ENCODE measurements at places on chromosomes 2 and 18.

GRCh38 chr2:86392873-86393518, 48.2 kb upstream of the KDM3A start:
- no peak for DNase-seq

DNA sequence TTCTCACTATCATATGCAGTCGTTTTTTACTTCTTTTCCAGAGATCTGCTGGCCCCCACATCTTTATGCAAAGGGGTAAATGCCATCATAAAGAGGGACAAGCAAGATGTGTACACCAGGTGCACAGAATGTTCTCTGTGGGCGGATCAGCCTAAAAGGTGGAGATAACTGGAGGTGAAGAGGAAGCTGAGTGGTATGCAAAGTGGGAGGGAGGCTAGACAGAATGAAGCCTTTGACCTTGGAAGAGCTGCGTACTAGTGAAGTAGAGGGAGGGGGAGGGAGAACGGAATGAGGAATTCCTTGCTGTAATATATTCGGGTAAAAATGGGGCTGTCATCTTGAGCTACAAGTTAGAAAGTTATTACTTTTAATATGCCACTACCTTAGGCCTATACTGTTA, 287.5 kb upstream of the VRK2 start:
- DNase-seq: no peak

GRCh38 chr2:189581354-189582139, 961 bp upstream of the SLC40A1 start:
- DNase-seq: no peak

- no peak for DNase-seq
These were observed 265.6 kb downstream of the ANAPC1 start for GRCh38 chr2:111618226-111618977.

DNA sequence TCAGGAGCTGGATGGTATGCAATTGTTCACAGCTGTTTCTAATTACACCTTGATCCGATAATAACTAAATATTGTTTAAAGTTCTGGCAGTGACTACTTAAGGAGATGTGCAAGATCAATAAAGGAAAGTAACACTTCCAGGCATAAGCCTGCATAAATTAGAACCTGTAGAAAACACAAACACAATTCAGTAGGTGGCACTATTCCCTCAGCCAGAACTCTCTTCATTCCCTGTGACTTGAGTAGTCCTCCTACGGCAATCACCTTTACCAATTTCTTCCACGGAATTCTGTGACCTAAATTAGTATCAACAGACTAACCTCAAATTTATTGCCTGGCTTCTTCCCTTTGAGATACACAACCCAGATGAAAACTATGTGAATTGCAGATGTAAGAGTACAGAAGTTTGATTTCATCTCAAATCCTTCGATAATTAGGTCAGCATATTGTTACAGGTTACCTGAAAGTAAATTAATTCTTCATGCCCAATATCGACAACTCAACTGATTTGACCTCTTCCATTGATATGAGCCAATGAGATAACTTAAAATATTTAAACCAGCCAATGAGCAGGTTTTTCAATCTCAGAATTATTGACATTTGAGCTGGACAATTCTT, 137.8 kb downstream of the PID1 start:
- peak; percentile 1 for DNase-seq

DNA sequence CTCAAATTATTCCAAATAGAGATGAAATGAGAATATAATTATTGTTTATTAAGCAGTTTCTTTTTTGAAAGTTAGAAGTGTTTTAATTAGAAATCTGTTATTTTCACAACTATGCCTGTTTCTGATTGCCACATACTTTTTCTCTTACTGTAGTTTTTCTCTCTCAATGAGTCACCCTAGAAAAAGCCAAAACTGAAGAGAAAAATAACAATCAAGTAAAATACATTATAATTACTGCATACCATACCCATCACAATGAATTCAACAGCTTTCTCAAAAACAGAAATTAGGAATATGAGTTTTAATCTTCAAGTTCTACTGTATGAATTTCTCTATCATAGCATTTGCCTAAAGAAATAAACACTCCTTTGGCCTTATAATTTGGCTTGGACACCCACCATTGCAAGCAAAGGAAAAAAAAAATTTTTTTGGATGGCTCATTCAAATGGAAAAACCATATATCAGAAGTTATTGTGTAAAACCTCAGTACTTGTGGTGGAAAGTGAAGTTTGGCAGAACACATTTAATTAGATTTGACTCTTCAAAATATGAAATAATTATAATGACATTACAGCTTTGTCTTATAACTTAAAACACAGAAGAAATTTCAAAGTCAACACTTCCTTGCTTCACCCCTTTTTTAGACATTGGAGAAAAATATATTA, 138.5 kb downstream of the DYM start:
- no peak for DNase-seq

DNA sequence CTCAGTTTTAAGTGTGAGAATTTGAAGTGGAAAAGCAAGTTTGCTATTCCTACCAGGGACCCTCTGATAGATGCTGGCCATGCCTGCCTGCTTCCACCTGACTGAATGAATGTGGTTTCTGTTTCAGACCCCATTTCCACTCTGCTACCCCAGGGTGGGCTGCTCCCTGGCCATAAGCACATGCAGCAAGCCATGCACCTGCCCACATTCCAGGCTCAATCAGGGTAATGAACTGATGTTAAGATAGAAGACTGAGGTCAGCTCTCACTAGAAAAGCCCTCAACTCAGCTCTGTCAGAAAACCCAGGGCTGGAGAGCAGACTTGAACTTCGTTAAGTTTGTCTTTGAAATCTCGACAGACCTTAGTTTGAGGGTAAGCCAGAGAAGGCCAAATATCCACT, 333.9 kb downstream of the CYRIA start:
- DNase-seq: no peak

- DNase-seq: peak; percentile 5
These were observed 119.6 kb upstream of the SLC38A11 start for GRCh38 chr2:165074884-165075283.

- DNase-seq: no peak
These were observed 3.7 kb downstream of the ZFP36L2 start for GRCh38 chr2:43222475-43223309.

GRCh38 chr2:1610096-1610485, 134.2 kb downstream of the PXDN start:
- DNase-seq: no peak

- DNase-seq: no peak
These were observed 44.5 kb upstream of the FOSL2 start for GRCh38 chr2:28348149-28348567.

- DNase-seq: no peak
These were observed 196.6 kb upstream of the SALL3 start for GRCh38 chr18:78782951-78783563.

DNA sequence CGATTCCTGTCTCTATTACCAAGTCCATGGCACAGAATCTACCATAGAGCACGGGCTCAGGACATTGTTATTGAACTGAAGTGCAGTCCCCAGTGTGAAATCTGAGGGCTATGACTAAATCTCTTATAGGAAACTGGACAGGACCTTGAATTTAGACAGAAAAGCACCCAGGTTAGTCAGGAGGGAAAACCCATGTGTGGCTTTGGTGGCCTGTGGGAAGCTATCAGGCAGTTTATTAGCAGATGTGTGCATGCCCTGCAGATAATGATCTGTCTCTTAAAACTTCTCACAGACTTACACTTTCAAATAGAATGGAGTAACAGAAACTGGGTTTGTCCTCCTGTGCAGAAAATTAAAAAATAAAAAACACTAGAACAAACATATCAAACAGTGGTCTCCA, 610.0 kb upstream of the RAB6C start:
- DNase-seq: no peak

- no peak for DNase-seq
These were observed 41.3 kb downstream of the TTC39C start for GRCh38 chr18:24055878-24056277.

- no peak for DNase-seq
These were observed 44.3 kb downstream of the BARD1 start for GRCh38 chr2:214765180-214765579.

GRCh38 chr2:38723173-38723572, 28.0 kb downstream of the SRSF7 start:
- no peak for DNase-seq

- no peak for DNase-seq
These were observed 126.2 kb upstream of the CAB39 start for GRCh38 chr2:230586328-230586982.

DNA sequence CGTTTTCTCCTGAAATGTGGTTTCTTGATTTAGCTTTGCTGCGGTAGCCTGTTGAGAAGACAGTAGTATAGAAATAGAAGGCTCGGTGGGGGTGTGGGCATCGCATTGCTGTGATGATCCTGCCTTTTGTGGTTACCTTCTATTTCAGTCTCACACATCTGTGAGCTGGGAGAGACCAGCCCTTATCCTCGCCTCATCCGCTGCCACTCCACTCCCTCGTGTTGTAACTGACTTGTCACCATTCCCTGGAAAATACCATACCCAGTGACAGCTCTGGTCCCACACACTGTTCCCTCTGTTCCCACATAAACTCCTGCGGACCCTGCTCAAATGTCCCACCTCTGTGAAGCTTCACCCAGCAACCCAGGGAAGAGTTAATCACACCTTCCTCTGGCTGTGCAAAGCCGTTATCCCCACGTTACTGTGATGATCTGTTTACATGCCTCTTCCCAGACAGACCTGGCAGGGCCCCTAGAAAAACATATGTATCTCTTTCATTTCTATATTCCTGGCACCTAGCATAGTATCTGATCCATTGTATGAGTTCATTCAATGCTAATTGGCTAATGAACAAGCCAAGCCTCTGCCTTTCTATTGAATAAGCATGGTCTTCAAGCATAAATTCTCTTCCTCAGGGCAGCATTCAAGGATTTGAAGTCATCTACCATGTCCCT, 114.6 kb downstream of the MAPK4 start:
- no peak for DNase-seq

GRCh38 chr2:179440642-179441251, 176.1 kb upstream of the SESTD1 start:
- DNase-seq: peak; percentile 57

DNA sequence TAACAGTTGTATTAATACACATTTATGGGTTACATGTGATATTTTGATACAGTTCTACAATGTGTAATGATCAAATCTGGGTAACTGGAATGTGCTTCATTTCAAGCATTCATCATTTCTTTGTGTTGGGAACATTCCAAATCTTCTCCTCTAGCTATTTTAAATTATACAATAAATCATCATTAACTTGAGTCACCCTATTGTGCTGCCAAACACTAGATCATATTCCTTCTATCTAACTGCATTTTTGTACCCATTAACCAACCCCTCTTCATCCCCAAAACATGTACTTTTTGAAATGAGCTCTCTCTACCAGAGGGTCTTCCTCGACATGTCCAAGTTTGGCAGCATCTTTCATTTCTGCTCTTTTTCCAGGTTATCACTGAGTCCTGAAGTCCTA, 81.1 kb upstream of the TTC39C start:
- no peak for DNase-seq

DNA sequence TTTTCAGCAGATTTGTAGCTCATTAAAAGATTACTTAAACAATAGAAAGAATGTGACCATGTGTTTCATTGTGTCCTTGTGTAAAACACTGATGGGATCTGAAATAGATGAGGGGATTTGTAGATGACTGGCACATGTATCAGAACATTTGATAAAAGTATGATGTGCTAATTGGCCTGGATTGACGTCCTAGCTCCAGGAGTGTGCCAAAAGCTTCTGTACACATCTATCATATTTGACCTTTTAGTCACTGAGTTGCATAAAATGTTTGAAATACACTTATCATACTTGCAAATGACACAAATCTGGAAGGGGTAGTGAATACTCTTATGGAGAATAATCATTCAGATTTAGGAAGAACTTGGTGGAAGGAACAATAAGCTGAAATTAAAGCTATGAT, 778.5 kb downstream of the ERBB4 start:
- DNase-seq: no peak

GRCh38 chr2:223643309-223643708, 41.1 kb upstream of the SCG2 start:
- DNase-seq: no peak

GRCh38 chr2:215522237-215522636, 86.4 kb upstream of the FN1 start:
- DNase-seq: no peak

DNA sequence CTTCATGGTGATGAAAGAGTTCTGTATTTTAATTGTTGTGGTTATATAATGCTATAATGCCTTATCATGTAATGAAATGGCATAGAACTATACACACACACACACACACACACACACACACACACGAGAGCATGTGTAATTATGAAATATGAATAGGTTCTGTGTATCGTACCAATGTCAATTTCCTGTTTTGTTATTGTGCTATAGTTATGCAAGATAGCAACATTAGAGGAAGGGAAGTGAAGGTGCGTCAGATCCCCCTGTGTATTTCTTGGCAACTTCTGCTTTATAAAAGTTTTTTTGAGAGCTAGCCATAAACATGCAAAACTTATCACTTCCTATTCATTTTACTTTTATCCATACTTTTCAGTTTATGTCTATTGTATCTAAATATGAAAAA, 60.7 kb upstream of the ARHGAP15 start:
- DNase-seq: peak; percentile 5

GRCh38 chr18:74346206-74346605, 30.6 kb downstream of the C18orf63 start:
- no peak for DNase-seq

DNA sequence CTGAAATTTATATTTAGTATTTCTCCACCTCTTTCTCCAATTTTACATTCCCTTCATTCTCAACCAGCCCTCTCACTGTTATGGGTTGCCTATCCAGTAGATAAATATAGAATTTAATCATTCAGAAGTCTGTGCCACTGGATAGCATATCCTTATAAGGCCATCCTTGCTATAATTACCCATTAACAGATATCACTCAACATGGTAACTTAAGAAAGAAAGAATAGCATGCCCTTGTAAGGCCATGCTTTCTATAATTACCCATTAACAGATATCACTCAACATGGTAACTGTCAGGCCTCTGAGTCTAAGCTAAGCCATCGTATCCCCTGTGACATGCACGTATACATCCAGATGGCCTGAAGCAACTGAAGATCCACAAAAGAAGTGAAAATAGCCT, 1137.4 kb upstream of the FAM98A start:
- no peak for DNase-seq

GRCh38 chr2:127658641-127659407, 12.9 kb downstream of the GPR17 start:
- no peak for DNase-seq

GRCh38 chr2:130957915-130958314, 121.2 kb downstream of the ARHGEF4 start:
- DNase-seq: no peak

- no peak for DNase-seq
These were observed 44.2 kb downstream of the TMEM37 start for GRCh38 chr2:119475857-119476244.

- DNase-seq: no peak
These were observed 214.4 kb upstream of the EPC2 start for GRCh38 chr2:148430101-148430500.

GRCh38 chr2:46825939-46826568, 89.6 kb downstream of the MCFD2 start:
- no peak for DNase-seq

- DNase-seq: no peak
These were observed 12.2 kb downstream of the BIN1 start for GRCh38 chr2:127094509-127095366.

- no peak for DNase-seq
These were observed 106.3 kb upstream of the CDCA7 start for GRCh38 chr2:173248381-173248780.

Measured in OCI-LY7 (cell line).